Activated CD4-positive, CD25-positive, alpha-beta regulatory T cell treated with anti-CD3 and anti-CD28 coated beads, Interleukin-2, amount 50 U/mL, for 72 hours (primary cell): ENCODE measurements at places on chromosomes 5 and 9.

GRCh38 chr9:131180454-131180853, 55.1 kb downstream of the NUP214 start:
- no peak for DNase-seq

GRCh38 chr5:167303582-167303981, 987.9 kb upstream of the WWC1 start:
- no peak for DNase-seq

DNA sequence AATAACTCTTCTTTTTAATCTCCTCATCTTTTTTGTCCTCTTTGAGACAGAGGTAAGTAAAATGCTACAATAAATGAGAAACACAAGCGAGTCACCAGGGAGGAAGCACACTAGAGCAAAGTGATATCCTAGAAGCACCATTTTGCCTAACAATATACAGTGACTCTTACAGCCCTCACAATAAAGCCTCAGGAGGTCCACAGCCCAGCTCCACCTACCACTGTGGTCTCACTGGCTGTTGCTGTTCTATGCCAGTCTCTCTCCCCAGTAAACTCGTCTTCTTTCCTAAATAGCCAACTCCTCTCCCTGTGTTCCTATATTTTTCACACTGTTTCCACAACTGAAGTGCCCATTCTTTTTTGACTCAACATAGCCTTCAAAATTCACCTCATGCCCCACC, 44.3 kb downstream of the TNFSF15 start:
- DNase-seq, result no peak

DNA sequence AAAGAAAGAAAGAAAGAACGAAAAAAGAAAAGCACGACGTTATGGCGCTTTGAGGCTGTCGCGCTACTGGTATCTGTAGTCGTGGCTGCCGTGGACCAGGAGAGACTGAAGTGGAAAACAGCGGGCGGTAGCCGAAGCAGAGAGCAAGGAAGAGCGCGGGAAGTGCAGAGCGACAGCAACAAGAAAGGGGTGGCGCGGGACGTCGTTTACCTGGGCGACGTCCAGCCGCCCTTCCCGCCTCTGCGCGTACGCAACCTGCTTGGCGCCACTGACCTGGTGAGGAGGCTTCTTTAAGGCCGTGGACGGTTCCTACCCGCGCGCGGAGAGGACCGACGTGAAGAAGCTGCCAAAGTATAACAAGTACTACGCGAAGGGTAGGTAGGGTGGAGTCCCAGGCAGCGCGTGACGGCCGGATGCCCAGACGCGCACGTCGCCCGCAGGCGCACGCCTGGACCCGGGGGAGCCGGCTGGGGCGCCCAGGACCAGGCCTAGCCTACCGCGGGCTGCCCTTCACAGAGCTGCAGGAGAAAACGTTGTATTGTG, 15.4 kb downstream of the CCL28 start:
- DNase-seq, result peak; percentile 75

DNA sequence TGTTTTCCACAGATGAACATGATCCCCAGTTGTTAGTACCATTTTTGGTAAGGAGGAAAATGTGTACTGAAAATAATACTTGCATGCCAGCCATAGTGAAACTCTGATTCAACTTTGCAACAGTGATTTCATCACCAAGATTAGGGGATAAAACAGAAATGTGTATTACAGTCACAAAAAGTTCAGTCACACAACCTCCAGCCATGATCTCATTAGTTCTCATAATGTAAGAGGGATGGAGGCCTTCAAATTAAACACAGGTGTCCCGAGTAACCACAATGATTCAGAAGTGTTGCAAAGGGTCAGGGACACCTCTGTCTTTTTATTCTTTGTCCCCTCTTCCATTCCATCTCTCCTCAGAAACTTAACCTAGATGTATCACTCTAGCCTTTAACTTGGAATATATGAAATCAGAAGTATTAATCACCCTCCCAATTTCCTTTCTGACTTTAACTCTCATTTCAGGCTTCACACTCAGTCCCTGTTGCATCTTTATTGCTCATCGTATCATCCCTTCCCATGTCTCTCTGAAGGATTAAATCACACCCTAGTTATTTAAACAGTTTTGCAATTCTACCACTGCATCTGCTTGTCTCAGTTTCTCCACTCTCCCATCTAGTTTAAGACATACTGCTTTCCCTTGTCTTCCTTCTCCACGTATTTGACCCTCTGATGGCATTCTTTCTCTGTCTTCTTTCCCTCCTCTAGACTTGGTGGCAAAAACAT, 291.2 kb downstream of the ADAMTS6 start:
- DNase-seq, result no peak

DNA sequence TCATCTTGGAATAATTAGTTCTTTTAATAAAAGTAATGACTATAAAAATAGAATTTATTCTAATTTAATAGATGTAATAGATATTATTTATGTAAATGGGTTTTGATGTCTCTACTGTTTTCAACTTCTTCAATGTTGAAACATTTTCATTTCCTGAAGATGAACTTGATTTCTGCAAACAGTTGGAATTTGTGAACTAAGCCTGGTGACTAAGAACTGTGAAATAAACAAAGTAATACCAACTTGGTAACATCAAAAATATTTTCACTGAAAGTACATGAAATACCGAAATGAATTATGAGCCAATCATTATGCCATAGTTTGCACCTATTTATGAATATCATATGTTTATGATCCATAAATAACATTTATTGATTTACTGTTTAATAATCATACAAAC, 143.8 kb upstream of the FGF10 start:
- DNase-seq, result no peak

- no peak for DNase-seq
Measured at GRCh38 chr5:181114844-181115778, 15.9 kb downstream of the OR2V1 start.

- no peak for DNase-seq
Measured at GRCh38 chr5:3590967-3591900, 4.4 kb upstream of the IRX1 start.

DNA sequence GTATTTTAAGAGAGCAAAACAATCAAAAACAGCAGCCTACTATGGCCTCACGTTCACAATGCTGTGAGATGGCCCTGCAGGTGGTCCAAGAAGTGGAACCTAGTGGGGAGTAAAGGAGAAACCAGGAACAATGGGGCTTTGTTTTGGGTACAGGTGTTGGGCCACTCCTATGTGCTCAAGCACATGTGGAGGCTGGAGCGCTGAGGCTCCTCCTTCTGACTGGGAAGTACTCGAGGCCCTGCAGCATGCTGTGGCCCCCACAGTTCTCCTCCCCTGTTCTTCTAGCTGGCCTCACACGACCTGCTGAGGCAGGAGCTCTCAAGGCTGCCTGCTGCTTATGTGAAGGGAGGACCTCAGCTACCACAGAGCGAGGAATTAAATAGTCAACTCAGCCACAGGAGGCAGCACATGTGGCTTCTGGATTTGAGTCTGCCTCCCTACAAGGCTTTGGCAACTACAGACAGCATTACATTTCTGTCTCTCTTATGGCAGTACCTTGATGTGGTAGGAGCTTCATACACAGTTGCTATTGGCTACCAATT, 482.3 kb downstream of the SPOCK1 start:
- DNase-seq, result no peak

GRCh38 chr5:23612701-23613100, 105.3 kb downstream of the PRDM9 start:
- no peak for DNase-seq

- no peak for DNase-seq
Measured at GRCh38 chr5:124908581-124909451, 162.4 kb upstream of the ZNF608 start.

DNA sequence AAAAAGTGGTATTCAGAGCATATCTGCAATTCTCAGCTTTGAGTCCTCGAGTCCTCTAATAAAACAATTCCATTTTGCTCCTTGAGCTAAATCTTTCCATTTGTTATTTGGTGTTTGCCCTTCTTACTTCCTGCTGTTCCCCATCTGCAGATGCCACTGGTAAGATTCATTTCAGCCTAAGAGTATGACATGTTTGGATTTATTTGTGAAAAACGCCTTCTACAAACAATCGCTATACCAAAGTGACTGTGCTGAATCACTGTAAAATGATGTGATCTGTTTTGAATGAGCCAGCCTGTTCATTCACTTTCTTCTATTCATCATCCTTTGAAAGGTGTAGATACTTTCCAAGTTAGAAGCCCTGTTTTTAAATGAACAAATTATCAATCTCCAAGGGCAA, 27.7 kb downstream of the KCTD16 start:
- no peak for DNase-seq

DNA sequence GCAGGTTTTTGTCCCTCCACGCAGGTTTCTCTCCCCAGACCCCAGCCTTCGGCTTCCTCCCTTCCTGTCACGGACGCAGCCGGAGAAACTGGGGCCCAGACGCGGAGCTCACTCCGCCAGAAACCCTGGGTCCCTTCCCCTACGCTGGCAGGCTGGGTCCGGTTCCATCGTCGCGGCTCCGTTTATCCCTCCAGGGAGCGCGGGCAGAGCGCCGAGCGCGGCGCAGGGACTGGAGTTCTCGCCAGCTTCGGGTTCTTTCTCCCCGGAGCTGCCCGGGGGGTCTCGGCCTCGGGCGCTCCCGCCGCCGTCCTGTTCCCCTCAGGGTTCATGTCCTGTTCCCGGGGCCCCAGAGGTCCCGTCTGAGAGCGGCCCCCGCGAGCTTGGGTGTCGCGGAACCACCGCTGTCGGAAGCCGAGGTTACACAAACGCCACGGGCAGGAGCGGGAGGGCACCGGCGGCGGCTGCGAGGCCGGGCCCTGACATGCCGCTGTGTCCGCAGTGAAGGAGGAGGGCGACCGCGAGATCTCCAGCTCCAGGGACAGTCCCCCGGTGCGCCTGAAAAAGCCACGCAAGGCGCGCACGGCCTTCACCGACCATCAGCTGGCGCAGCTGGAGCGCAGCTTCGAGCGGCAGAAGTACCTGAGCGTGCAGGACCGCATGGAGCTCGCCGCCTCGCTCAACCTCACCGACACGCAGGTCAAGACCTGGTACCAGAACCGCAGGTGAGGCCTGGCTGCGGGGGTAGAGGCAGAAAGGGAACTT, 4.6 kb downstream of the BARHL1 start:
- no peak for DNase-seq

DNA sequence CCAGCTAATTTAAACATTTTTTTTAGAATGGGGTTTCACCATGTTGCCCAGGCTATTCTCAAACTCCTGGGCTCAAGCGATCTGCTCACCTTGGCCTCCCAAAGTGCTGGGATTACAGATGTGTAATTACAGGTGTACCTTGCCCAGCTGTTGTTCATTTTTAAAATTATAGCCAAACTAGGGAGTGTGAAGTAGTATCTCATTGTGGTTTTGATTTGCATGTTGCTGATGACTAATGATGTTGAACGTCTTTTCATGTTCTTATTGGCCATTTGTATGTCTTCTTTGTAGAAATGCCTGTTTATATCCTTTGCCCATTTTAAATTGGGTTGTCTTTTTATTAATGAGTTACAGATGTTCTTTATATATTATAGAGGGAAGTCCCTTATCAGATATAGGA, 31.5 kb downstream of the EHMT1 start:
- no peak for DNase-seq

GRCh38 chr9:687034-687785, 154.3 kb upstream of the DMRT1 start:
- DNase-seq, result no peak

- no peak for DNase-seq
Measured at GRCh38 chr5:28750251-28750650, 1711.9 kb upstream of the CDH9 start.

DNA sequence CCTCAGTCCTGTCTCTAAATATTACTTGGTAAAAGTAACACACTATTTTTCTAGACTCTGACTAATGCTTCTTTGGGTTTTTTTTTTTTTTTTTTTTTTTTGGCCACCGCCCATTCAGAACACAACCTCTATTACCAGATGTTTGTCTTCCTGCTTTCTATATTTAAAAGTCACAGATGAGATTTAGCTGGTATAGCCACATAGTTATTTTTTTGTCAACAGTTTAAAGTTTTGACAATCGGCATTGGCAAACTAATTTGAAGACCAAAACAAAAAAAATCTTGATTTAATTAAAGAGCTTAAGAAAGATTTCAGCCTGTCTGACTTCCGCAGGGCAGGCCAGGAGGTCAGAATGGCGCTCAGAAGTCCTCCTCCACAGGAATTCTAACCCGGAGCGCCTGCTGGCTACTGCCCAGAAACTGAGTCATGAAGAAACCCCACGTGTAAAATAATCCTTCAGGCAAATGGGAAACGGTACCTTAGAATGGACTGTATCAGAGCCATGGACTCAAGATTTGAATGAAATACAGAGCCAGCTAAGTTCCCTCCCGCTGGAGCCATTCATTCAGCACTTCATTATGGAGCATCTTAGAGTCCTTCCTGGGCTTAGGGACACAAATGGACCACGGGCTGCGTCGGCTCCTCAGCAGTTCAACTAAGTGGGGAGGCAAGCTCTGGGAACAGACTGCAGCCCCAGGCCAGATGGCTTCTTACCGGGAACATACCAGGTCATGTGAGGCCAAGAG, 55.6 kb downstream of the PTPDC1 start:
- DNase-seq, result no peak

DNA sequence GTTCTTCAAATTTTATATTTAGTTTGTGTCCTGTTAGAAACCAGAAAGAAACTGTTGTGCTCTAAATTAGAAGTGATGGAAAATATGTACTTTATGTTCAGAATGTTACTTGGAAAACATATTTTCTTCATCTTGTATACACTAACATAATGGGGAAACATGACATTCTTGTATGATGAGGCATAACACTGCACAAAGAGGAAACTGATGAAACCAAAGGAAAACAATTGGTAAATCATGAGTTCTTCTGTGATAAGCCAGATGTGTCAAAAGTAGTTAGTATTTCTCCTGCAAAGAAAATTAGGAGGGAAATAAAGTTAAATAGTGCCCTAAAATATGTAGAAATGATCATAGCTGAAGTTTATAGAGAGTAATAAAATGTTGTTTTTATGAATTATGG, 111.1 kb upstream of the FBN2 start:
- no peak for DNase-seq

GRCh38 chr5:56357426-56357825, 124.3 kb upstream of the ANKRD55 start:
- DNase-seq, result no peak

- no peak for DNase-seq
Measured at GRCh38 chr9:120402741-120403542, 177.0 kb downstream of the CDK5RAP2 start.

GRCh38 chr9:83733739-83734138, 26.0 kb upstream of the UBQLN1 start:
- DNase-seq, result no peak

- no peak for DNase-seq
Measured at GRCh38 chr9:26013199-26013598, 335.0 kb upstream of the TUSC1 start.

GRCh38 chr5:71873191-71873591, 154.1 kb downstream of the CARTPT start:
- no peak for DNase-seq

- DNase-seq, result no peak
Measured at GRCh38 chr9:104775976-104776375, 12.0 kb downstream of the NIPSNAP3B start.

DNA sequence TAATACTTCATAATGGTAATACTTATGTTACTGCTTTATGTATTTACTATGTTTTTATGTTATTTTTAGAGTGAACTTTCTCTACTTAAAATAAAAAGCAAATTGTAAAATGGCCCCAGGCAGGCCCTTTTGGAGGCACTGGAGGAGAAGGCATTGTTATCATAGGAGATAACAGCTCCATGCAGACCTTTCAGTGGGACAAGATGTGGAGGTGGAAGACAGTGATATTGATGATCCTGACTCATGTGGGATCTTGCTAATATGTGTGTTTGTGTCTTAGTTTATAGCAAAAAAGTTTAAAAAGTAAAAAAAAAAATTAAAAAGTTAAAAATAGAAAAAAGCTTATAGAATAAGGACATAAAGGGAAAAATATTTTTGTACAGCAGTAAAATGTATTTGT, 74.5 kb downstream of the IQGAP2 start:
- no peak for DNase-seq
